ENCODE measurements at places on chromosomes 13 and 19.

- DNase-seq = no peak
These were observed 85.9 kb downstream of the SLITRK1 start for GRCh38 chr13:83796364-83796763.

- DNase-seq = no peak
These were observed at the start of gene PNMA8C for GRCh38 chr19:46428239-46429135. PNMA8C (minus strand) TSS chr19:46428936; CDS start chr19:46428359, 577 bp downstream.

DNA sequence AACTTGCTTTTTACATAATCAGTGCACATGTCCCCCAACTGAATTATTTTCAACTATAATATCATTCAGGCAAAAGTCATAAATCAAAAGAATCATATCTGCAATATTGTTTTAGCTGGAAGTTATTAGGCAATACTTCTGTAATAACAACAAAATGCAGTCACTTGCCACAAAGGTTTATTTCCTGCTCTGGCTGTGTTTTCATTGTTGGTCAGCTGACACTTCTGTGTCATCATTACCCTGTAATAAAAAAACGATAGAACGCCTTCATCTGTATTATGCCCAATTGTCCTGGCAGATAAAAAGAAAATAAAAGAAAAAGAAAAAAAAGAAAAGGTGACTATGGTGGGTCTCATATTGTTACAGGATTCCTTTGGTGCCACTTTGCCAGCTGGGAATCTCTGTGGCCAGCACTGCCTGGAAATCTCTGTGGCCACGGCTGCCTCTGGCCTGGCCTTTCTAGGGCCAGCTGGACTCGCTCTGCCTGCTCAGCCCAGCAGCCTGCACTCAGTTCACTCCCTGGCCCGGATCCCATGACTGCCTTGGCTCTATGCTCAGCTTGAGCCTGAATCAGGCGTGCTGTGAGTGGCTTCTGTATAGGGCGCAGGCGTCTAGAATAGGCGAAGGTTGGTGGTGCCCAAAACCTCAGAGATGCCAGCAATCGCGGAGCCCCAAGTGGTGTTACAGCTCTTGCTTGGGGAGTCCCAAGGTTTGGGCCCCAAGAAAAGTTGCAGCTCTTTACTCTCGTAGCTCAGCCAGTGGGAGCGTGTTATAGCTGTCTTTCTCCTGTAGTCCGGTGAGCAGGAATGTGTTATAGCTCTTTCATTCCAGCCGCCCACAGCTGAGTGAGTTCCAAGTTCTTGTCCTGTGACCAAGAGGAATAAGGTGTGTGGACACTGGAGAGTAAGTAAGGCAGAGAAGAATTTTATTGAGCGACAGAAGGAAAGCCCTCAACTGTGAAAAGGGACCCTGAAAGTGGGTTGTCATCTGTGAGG, 1227.1 kb downstream of the SLITRK1 start:
- DNase-seq = no peak

GRCh38 chr13:90302107-90302506, 1045.4 kb upstream of the MIR17HG start:
- no peak for DNase-seq

DNA sequence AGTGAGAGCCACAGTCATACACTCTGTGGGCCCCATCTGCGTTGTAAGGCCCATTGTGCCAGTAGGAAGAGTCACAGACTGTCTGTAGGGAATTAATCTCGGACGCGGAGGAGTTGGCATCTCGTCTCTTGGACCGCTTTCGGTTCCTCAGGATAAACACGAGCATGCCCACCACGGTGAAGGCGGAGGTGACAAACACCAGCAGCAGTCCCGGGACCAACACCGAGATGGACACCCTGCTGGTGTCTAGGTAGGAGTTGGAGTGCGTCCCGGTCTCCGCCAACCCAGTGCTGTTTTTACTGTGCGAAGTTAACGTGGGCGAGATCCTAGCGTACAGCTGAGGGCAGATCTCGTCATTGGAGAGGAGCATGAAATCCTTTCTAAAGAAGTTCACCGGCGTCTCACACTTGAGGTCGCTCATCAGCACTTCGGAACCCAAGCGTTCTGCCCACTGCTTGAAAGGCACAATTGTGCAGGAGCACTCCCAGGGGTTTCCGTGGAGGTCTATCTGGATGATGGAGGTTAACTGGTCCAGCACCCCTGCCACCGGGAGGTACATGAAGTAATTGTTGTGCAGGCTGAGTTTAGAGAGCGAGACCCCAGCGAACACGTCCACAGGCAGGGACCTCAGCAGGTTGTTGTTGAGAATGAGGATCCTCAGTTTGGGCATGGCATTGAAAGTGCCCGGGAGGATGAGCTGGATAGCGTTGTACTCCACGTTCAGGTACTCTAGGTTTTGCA, 2.7 kb downstream of the SLITRK1 start:
- no peak for DNase-seq

GRCh38 chr13:38045278-38046048, 175.9 kb upstream of the TRPC4 start:
- DNase-seq = peak; percentile 51

DNA sequence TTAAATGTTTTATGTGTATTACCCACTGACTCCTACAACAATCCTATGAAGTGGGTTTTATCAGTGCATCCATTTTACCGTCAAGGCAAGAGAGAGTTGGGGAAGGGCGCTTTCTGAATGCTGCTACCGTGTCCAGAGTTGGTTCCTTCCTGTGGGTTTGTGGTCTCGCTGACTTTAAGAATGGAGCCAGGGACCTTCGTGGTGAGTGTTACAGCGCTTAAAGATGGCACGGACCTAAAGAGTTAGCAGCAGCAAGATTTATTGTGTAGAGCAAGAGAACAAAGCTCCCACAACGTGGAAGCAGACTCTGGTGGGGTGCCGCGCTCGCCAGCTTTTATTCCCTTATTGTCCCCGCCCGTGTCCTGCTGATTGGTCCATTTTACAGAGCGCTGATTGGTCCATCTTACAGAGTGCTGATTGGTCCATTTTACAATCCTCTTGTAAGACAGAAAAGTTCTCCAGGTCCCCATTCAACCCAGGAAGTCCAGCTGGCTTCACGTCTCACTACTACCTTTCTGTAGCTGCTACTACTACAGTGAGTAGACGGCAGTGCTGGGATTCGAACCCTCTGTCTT, 6.1 kb downstream of the OSCAR start:
- DNase-seq = no peak

GRCh38 chr19:8084152-8084551, 31.6 kb downstream of the CCL25 start:
- DNase-seq = no peak
